ENCODE measurements at places on chromosomes 13 and 19.

DNA sequence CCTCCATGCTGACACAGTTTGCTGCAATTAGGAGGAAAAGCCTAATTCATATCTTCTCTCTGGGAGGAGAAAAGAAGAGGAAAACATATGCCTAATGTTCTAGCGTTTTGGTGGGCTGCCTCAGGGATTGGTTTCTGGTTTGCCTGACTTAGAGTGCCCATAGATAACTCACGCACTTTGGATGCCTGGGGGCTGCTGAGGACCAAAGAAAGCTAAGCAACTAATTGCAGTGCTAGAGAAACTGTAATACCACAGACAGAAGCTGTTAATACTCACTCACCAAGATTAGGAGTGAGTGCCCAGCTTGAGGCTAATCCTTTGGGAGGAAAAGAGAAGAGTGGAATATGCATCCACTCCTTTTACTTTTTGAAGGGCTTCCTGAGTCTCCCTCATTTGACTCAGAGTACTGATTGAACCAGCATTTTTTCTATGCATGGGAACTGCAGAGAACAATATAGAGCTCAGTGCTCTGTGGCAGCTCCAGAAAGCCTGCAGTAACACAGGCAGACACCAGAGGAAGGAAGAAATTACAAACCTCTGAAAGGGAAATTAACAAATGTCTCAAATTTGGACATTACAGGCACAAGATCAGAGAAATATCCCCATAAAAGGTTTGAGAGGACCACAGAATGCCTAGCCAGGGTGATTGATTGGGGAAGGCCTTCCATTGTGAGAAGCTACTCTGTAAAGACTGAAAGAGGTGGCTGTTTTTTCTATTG, 666.4 kb downstream of the OLFM4 start:
- no peak for DNase-seq

DNA sequence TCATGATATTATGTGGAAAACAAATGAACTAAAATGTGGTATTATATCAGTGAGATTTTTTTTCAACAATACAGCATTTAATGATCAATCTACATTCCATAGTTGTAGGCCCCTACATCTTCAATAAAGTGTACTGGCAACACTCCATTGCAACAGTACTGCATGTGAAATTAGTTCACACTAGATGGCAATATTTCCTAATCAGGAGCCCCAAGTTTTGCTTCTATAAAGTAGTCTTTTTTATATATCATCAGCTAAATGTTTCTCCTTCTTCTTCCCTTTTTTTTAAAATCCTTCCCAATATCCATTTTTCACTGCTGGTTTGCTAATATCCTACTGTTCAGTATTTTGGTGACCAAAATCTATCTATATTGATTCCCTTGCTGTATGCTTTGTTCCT, 528.3 kb upstream of the ATXN8OS start:
- DNase-seq: no peak

- DNase-seq: no peak
Observed at GRCh38 chr13:30031488-30031887, 181.1 kb upstream of the UBL3 start.

GRCh38 chr13:25657157-25657556, 285.4 kb downstream of the ATP8A2 start:
- no peak for DNase-seq

- no peak for DNase-seq
Observed at GRCh38 chr19:50921426-50922316, 10.5 kb upstream of the KLK4 start.

GRCh38 chr13:40402931-40403431, 263.5 kb downstream of the FOXO1 start:
- DNase-seq: no peak

- no peak for DNase-seq
Observed at GRCh38 chr19:33339016-33339984, 34.2 kb upstream of the CEBPG start.

DNA sequence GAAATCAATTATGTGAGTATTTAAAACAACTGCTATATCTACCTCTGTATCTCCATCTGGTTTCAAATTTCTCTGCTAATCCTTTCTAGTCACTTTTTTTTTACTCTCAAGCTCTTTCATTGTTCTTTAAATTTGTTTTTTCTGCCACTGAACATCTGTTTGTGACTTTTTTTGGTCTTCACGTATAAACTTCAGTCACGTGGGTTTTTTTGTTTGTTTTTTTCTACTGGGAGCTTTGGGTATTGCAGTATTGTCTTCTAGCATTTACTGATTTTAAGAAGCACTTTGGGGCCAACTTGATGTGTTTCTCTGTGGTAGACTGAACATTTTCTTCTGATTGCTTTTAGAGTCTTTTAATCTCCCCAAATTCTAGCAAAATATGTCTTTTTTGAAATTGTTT, 262.6 kb upstream of the RXFP2 start:
- no peak for DNase-seq

DNA sequence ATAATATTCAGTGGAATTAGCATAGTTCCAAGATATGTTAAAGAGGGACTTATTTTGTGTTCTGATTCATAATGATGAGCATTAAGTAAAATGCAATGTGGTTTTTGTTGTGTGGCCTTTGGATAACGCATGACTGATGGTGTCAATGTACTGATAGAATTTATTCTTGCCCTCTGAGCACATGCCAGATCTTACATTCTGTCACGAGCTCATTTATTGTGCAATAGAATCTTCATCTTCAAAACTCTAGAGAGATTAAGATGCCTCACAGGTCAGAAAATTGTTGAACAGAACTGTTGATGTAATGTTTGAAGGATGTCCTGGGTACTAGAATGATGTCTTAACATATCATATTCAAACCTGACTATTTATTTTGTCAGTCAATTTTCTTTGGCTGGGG, 148.0 kb upstream of the HTR2A start:
- DNase-seq: no peak

DNA sequence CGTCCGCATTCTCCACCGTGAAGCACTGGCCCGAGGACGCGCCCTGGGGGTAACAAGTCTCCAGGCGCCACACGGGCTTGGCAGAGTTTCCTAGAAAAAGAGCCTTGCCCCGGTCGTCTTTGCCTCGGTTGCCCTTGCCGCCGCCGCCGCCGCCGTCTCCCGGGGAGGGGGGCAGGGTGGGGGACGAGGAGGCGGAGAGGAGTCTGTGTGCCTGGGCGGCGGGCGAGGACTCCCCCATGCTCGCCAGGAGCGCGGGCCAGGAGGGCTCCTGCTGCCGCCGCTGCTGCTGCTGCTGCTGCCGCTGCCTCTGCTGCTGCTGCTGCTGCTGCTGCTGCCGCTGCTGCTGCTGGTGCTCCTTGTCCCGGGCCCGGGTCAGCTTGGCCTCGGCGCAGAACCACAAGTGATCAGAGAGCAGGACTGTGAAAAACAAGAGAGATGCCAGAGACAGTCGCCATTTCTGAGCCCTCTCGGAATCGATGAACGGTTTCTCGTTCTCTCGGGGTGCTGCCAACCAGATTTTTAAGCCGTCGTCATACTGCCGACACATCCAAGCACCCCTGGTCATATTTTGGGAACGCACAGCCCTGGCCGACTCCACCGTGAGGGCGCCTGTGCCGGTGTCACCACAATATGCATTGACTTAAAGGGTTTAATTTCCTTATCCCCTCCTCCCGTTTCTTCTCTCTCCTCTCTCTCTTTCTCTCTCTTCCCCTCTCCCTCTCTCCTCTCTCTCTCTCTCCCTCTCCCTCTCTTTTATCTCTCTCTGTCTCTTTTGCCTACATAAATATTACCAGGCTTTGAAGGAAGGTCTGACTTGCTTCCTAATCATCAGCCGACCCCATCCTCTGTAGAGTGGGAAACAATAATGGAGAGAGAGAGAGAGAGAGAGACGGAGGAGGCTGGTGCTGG, 349.1 kb downstream of the LIG4 start:
- peak; percentile 83 for DNase-seq

DNA sequence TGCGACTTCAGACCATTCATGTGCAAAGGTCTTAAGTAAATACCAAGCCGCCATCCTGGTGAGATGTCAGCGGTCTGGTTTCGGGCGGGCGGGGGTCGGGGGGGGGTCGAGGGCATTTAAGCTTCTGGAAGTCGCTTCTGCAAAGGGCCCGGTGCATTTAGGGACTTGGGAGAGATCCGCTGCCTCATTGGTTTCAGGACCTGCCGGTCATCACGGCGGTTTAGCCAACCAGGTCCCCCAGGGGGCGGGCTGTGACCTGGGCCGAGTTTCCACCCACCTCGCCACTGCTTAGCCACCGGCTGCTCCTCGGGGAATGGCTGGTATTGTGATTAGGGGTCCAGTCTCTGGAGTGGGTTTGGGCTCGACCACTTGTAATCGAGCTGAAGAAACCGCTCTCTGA, 7.8 kb downstream of the ANKLE1 start:
- DNase-seq: no peak

DNA sequence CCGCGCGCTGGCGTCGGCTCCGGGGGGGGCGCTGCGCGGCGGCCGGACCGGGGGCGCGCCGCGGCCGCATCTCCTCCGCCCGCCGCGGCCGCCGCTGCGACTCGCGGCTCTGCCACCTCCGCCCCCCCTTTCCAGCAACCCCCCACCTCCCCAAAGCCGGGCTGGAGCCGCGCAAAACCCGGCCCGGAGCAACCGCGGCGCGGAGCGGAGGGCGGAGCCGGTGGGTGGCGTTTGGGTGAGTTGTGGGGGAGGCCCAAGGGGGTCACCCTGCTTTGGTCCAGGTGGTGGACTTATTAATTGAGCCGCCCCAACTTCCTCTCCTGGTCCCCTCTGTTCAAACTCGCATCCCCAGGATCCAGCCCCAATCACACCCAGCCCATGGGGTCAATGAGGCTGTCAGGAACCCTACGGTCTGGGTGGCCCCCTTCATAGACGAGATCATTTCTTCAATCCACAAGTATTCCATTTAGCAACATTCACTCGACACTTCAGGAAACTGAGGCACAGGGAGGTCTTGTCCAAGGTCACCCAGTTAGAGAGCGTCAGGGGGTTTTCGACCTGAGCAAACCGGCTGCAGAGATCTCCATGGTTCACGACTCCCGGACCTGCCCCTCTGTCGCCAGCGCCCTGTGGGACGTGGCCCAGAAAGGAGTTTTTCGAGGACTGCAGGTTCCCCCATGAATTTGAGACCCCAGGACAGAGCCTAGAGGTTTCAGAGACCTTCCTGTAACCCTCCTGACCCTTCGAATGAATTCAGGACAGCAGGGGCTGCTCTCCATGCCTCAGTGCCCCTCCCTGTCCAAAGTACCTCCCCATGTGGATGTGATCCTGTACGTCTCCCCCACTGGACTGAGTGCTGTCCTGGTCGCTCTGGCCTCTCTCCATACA, 22.4 kb upstream of the SEMA6B start:
- peak; percentile 42 for DNase-seq

GRCh38 chr19:16400911-16401591, 70.7 kb downstream of the EPS15L1 start:
- no peak for DNase-seq

- DNase-seq: no peak
Observed at GRCh38 chr19:49231804-49232203, 74.2 kb downstream of the TRPM4 start.

GRCh38 chr13:93900731-93901130, 578.8 kb downstream of the DCT start:
- DNase-seq: no peak

DNA sequence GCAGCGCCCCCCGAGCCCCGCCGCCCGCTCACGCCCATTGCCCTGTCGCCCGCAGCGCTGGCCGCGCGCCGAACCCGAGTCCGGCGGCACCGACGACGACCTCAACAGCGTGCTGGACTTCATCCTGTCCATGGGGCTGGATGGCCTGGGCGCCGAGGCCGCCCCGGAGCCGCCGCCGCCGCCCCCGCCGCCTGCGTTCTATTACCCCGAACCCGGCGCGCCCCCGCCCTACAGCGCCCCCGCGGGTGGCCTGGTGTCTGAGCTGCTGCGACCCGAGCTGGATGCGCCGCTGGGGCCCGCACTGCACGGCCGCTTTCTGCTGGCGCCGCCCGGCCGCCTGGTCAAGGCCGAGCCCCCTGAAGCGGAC, 518 bp downstream of the KLF2 start:
- no peak for DNase-seq
